ENCODE measurements at places on chromosomes 2 and 18.

DNA sequence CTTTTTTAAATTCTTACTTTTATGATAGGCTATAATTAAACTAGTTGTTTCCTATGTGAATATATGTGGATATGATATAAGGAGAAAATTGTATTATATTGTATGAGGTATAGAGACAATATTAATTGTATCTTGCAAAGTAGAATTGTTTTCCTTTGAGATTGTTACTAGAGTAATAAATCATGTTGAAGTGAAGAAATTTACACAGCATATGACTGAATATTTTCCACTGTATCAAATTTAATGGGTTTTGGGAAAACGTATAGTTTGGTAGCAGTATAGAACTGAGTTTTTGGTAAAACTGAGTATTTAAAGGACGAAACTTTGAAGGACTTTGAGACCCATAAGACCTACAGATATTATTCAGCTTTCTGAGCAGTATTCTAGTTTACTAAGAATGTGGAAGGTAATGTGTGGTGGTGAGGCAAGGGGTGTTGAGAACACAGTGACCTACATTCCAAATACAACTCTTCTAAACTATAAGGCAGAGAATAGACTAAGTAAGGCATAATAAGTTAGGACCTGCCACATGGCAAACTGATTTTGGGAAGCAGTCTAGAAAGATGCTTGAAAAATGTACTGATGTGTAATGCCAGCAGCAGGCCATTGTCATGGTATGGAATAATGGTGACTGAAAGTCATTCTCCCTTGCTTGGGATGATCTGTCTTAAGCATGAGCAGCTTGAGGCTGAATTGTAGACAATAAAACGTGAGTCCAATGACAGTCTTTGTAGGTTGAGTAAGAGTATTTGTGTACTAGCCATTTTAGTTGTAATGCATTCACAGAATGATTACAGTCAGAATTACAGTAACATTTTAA lies 29.6 kb downstream of the PKP4 start:
- DNase-seq: no peak

- no peak for DNase-seq
Measured at GRCh38 chr2:203867561-203868200, at the start of gene CTLA4. Gene CTLA4 (plus strand): TSS chr2:203867771. CDS start chr2:203867943, 172 bp downstream.

- DNase-seq: no peak
Measured at GRCh38 chr2:186099826-186100225, 361.2 kb downstream of the FSIP2 start.

DNA sequence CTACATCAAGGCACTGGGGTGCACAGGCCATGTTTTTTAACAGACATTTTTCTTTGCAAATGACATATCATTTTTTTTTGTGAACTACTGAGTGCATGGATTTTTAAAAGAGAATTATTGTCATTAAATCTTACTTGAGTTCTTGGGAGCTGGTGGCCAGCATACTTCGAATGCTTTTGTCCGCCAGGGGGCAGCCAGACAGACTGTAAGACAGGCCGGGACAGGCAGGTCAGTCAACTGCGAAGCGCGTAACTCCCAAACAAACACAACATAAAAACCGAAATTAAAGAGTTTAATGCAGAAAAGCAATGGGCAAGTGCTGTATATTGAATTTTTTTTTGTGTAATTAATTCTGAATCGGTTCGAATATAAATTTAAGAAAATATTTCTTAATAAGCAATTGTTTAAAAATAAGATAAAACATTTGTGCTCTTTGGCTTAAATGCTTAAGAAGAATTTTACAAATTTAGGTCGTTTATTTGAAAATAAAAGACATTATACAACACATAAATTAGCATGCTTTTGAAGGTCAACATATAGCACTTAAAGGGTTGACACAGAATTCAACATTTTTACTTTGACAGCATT lies 142.2 kb upstream of the PXDN start:
- no peak for DNase-seq

GRCh38 chr2:55231546-55232083 lies 478 bp downstream of the CLHC1 start:
- DNase-seq: no peak

DNA sequence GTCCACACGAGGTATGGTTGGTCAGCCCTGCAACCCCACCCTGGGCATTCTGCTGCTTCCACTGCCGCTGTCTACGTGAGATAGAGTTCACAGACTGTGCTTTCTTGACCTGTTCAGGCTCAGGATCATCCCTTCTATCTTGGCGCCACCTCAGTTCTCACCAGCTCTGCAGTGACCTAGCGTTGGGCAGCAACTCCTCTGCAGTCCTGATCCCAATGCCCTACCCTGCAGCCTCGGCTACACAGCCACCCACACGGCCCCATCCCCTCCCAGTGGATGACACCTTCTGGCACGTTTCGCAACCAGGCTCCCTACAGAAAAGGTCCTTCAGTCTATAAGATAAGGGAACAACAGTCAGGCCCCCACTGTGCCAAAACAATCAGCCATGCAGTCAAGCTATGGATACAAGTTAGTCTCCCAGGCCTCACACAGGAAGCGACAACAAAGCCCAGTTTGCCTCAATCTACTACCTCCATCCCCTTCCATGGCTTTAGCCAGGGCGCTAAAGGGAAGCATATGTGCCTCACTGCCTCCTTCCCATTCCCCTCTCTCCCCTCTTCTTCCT lies 317.9 kb upstream of the PKDCC start:
- DNase-seq: no peak

- DNase-seq: peak; percentile 90
Measured at GRCh38 chr2:216700088-216700567, 4.8 kb upstream of the IGFBP5 start.

DNA sequence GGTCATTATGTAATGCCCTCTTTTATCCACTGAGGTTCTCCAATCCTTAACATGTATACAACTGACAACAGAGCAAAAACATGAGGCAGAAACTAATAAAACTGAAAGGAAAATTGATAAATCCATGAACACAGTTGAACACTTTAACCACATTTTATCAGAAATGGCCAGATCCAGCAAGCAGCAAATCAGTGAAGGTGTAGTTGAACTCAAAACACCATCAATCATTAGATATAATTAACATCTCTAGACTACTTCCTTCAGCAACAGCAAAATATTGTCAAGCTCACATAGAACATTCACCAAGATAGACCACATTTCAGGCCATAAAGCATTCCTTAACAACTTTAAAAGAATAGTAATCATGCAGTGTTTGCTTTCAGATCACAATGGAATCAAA lies 72.9 kb downstream of the HS6ST1 start:
- no peak for DNase-seq
